ENCODE measurements at places on chromosomes 12 and 14.

DNA sequence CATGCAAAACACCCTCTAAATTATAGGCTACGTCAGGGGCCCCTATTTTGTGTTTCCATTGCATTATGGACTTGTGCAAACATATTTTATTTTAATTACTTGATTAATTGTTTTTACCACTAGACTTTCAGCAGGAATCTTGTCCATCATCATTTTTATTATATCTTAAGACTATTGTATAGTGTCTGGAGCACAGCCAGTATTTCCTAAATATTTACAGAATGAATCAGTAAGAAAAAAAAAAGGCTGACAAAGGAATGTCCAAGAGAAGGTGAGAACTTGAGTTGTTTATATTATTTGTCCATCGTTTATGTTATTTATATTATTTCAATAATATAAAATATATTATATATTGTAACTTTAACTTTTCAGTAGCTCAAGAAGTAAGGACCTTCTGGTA, 664.7 kb downstream of the SLC6A15 start:
- DNase-seq: no peak

DNA sequence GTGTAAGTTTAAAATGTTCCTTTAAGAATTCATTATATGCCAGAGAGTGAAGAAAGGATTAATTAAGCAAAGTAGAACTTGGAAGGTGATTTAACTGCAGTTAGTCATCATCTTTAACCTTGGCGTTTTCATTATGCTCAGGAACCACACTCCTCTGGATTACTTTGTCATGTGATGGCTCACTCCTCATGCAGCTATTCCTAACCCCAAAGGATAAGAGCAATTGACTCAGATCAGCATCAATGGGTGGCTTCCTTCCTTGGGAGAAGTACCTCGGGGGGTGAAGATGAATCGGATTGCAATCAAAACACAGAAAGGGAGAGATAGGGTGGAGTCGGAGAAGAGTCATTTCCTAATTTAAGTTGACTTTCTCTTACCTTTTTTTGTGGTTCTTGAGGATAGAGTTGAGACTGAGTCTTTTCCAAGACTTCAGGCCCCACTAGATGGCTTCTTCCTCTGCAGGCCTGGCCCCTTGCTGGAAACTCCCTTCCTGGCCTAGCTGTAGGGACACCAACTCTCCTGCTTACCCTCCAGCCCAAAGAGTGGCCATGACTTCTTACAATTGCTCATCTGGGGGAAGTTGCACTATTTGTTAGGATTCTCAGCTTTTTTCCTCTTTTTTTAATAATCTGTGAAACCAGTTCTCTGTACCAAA, 238.6 kb upstream of the DDHD1 start:
- DNase-seq: no peak

- DNase-seq: no peak
These were observed 133.6 kb upstream of the SLC35F4 start for GRCh38 chr14:57999471-57999870.

DNA sequence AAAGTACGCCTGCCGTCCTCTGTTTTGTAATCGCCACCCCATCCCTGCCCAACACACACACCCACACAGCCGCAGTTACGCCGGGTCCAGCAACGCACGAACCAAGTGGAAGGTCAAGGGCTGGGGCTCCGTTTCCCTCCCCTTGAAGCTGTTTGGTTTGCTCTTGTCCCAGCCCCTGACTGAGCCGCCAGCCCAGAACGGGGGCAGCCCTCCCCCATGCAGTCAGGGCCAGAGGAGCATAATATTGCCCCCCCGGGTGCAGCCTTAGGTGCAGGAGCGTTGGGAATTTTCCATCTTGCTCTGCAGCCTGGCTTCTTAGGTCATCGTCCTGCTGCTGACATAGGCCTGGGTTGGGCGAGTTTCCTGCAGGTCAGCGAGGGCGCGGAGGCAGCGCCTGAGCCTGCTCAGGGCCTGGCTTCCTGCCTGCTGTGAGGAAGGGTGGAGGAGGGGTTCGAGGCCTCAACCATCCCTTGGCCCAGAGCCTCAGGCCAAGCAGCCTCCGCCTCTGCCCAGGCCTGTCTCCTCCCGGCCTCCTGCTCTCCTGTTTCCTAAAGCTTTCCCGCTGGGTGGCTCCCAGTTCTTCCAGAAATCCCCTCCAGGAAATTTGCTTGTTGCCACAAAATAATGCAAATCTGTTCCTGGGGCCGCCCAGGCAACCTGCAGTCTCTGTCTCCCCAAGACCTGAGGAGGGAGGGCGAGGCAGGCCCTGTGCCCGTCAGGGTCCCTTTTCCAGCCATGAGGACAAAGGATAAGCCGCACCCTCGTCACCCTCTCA, 44.5 kb downstream of the PSMA6 start:
- DNase-seq: no peak

- no peak for DNase-seq
These were observed 99.9 kb upstream of the MAP1LC3B2 start for GRCh38 chr12:116459011-116459875.

DNA sequence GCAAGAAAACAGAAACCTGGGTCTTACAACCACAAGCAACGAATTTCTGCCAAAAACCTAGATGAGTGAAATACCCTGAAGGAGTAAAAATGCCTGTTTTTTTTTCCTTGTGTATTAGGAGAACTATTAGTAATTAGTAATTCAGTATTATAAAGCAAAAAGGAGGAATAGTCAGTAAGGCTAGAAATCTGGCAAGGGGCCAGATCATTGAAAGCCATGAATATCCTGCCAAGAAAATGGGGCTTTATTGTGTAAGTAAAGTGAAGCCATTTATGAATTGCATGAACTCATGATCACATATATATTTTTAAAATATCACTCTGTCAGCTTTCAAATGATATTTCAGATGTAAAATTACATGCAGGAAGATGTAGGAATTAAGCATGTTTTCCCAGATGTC, 57.9 kb downstream of the TXNDC16 start:
- no peak for DNase-seq
